Umbilical cord (tissue), 2 donors: ENCODE measurements at places on chromosomes 1 and 21.

- DNase-seq: peak; percentile 72
Observed at GRCh38 chr1:41404308-41404761, 43.1 kb downstream of the FOXO6 start.

GRCh38 chr1:6425658-6426057 is 1.1 kb downstream of the ESPN start:
- DNase-seq: no peak

- DNase-seq: peak; percentile 58
Observed at GRCh38 chr1:15261155-15262002, 14.4 kb downstream of the FHAD1 start.

DNA sequence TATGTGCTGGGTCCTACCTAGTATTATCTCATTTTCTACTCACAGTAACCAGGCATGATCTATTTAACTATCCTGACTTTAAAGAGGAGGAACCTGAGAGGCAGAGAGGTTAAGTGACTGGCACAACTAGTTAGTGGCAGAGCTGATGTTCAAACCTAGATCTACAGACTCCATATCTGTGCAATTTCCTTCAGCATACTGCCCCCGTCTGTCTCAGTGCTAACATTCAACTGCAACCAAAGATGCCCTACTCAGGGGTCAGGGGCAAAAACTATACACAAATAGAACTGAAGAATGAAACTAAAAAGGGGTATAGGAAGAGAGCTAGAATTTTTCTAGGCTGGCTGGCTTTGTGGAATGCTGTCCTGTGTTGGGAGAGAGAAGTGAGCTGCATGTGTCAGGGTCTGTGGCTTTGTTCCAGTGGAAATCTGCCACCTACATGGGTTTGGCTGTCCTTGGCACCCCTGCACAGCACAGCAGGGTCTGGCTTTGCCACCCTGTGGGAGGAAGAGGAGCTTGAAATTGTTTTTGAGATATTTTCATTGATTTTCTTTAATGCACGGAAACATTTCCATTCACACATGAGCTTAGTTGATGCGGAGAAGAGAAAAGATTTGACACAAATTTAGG is 368.5 kb downstream of the RPS6KC1 start:
- DNase-seq: no peak

- no peak for DNase-seq
Observed at GRCh38 chr1:113325022-113325421, 65.3 kb upstream of the MAGI3 start.

GRCh38 chr1:1274299-1274930 is 761 bp upstream of the UBE2J2 start:
- no peak for DNase-seq

- DNase-seq: no peak
Observed at GRCh38 chr1:149962736-149963135, 26.1 kb upstream of the MTMR11 start.
